Transverse colon (tissue), 4 donors: ENCODE measurements at places on chromosomes 11 and 22. TPM values are rescaled to one million over a fixed set of nuclear protein-coding genes. Genes with fewer than 3 reads are reported as not detected.

Gene YPEL4
- total RNA-seq: not detected

Gene PISD
- 33.7 TPM for total RNA-seq

Gene PKDREJ
- total RNA-seq: not detected

Gene PKNOX2
- 0.75 TPM for total RNA-seq

Gene SCGB2A2
- total RNA-seq: not detected

Gene FXYD6
- 29.2 TPM for total RNA-seq

Gene NXPE1
- total RNA-seq: 144 TPM

Gene TMEM86A
- total RNA-seq: 2.6 TPM

Gene ADAMTS15
- total RNA-seq: 2.6 TPM

Gene OR5M11
- not detected for total RNA-seq

Gene OR8J3
- not detected for total RNA-seq

Gene MS4A6E
- total RNA-seq: not detected

Gene NLRX1
- total RNA-seq: 16.4 TPM

Gene DLG2
- total RNA-seq: 5.4 TPM

DNA sequence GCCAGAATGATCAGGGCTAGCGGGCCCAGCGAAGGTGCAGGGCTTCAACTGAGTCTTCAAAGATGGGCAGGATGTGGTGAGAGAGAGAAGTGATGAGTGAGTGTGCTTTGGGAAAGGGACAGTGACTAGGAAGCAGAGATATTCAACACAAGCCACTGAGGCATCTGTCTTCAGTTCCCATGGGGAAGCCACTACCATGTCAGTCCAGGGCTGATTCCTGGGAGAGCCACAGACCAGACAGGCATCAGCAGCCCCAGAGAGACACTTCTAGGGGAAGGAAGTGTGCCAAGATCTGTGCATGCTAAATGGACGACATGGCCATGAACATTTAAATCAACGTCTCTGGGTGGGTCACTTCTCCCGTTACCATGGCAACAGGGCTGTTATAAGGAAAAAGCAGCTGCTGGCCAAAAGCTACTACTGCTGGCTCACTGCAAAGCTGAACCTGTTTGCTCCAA, 28.5 kb downstream of the P4HA3 start:
- no peak for DNase-seq

DNA sequence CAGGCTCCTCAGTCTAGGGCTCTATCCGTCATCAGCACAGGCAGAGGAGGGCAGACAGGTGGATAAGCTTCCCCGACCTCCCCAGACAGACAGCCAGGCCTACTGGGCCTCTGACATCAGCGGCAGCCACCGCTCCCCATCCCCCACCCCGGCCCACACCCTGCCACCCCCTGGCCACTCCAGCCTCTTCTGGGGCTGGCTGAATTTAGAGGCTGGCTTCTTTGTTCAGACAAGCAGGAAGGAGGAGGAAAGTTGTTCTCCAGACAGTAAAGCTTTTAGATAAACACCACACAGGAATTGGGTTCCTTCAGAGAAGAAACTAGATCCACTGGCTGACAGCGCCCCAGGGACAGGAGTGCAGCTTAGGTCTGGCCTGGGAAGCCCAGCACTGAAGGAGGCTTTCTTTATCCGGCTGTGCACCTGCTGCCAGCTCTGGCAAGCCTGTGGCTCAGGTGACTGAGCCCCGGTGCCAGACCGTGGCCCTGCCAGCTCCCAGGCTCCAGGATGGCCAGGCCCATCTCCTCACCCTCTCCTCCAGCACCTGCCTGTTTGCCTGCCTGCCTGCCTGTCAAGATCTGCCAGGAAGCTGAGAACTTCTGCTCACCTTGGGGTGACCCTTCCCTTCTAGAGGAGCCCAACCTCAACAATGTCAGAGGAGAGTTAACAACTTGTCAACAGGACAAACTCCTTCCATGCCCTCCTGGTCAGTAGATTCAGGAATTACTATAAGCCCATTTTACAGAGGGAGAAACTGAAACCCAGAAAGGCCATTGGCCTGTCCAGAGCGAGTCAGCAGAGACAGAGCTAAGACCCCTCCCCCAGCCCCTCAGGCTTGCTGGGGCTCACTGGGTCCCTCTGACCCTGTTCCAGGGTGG, 44.0 kb upstream of the KLHL35 start:
- DNase-seq: no peak

DNA sequence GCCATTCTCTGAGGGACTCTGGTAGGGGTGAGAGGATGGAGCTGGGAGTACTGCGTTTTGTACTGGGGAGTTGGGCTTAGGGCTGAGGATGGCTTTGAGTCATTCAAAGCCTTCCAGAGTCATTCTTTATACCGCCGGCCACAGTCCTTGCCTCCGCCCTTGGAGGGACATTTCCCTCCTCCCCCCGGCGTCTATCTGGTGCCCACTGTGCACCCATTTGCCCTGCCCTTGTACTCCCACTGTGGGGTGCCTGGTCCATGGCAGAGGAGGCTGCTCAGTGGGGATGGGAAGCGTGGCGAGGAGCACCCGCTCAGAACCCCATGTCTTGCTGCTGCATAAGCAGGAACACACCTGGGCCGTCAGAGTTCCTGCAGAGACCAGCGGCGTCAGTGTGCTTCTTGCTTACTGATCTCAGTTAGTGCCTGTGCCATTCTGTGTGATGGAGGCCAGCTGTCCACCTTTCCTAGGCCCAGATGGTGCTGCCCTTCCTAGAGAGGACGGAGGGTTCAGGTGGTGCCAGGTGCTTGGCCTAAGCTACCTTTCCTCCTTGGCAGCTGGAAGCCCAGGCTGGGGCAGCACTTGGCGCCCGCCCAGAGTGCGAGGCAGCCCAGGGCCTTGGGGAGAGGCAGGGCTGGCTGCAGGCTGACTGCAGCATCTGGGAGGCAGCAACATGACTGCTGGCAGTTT, 23.3 kb upstream of the TMEM191C start:
- DNase-seq: no peak

DNA sequence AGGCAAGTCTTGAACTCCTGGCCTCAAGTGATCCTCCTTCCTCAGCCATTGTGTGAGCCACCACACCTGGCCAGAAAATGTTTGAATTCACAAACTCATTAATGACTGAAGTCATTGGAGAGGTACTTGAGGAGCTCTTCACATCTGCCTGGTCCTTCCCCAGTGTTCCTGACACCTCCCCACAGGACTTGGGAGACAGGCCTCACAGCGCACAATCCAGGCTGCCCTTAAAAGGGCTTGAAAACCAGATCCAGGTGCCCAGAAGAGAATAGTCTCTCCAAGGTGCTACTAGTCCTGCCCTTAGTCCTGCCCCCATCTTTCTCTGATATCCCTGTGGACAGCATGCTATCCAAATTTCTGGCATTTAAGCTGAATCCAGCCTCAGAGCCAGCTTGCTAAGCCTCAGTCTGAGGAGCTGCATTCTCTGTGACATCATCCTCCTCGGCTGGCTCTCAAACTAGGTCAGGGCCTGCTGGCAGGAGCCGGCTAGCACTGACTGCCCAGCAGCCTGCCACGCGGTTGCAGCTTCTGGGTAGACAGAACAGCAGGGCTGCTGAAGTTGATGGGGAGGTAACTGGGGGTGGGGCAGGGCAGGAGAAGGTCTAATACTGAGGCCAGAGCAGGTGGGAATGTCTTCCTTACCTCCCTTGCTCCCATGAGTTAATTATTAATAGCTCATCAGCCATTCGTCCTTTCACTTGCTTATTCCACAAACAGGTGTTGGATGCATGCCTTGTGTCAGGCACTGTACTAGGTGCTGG, 35.3 kb upstream of the NECTIN1 start:
- no peak for DNase-seq

DNA sequence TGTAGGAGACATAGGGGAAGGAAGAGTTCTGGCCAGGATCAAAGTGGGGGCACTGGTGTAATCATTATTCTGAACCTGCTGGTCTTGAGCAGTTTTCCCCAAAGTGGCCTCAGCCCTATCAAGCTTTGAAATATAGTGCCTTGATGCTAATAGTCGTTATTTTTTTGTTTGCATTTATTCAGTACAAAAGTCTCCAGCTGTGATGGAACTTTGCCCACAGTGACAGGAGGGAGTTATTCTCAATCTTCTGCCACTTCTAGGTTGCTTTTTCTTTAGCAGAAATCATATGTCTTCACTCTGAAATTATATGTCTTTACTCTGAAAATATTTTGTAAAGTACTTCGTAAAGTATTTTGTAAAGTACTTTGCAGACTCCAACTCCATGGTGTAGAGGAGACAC, 93.1 kb downstream of the FAT3 start:
- no peak for DNase-seq

- no peak for DNase-seq
These were observed 54.4 kb downstream of the LINC01488 start for GRCh38 chr11:69535908-69536307.

GRCh38 chr22:37803195-37803638, 4.5 kb upstream of the GCAT start:
- DNase-seq: no peak

- DNase-seq: peak; percentile 37
These were observed 68.5 kb upstream of the IGLL5 start for GRCh38 chr22:22818861-22819855.

DNA sequence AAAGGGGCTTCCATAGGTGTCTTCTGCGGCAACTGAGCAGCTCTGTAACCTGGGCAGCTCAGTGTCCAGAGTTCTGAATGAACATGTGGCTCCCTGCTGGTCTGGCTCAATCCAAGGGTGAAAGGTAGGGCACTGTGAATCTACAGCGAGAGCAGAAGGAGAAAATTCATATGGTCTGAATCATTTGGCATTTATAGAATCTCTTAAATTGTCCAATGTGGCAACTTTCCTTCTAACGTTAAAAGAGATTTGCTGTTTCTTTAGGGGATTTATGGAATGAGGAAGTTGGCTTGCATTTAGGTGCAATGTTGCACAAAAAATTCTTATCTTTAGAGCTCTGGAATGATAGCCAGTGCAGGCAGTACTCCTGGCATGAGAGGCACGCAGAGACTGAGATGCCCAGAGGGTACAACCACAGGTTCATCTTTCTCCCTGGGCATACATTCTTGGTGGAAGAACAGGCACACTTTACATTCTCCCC, 17.0 kb downstream of the ATXN10 start:
- DNase-seq: no peak

- peak; percentile 25 for DNase-seq
These were observed 35.9 kb downstream of the RPL3 start for GRCh38 chr22:39283322-39284141.

DNA sequence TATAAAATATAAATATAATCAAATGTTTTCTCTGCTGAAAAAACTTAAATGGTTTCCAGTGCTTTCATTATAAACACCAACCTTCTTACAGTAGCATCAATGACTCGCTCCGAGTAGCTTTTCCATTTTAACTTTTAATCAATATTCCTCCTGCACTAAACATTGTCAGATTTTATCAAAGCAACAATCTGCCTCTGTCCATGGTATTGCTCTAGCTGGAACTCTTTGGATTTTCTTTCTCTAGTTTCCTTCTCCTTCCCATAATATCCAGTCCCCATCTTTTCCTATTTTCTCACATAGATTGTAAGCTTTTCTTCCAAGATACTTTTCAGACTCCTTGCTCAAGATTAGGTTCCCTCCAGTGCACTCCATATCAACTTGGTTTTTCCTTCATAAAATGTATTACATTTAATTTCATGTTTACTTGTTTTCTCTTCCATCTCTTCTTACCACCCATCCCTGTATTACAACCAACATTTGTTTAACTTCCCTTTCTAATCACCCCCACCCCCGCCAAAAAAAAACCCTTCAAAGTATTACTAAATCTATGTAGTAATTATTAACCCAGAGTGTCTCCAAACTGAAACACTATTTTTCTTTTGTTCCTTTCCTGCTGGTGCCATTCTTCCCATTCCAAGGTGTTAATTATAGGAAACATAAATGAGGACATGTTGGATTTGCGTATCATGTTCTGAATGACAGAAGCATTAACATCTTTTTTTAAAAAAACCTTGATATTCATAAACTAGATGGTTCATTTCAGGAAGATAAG, 716.5 kb downstream of the NELL1 start:
- DNase-seq: no peak

- DNase-seq: no peak
These were observed 45.4 kb downstream of the METTL15 start for GRCh38 chr11:28153586-28153985.

- no peak for DNase-seq
These were observed 53.1 kb downstream of the GALNT18 start for GRCh38 chr11:11568651-11569229.

DNA sequence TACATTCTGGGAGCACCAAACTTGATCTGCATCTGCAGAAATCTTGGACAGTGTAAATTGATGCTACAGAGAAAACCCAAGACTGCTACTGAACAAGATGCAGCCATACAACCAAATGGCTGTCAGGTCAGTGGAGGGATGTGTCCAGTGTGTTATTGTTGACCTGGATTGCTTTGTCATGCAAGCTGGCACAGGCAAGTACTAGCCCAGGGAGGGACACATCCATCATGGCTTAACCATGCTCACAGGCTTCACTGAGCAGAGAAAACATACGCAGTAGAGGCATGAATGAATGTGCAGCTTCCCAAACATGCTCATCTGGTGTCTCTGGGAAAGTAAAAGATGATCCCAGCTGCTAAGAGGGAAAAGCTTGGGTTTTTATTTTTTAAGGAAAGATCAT, 93.6 kb downstream of the MTNR1B start:
- DNase-seq: no peak

- DNase-seq: no peak
These were observed 22.4 kb upstream of the TXNRD2 start for GRCh38 chr22:19963863-19964642.

DNA sequence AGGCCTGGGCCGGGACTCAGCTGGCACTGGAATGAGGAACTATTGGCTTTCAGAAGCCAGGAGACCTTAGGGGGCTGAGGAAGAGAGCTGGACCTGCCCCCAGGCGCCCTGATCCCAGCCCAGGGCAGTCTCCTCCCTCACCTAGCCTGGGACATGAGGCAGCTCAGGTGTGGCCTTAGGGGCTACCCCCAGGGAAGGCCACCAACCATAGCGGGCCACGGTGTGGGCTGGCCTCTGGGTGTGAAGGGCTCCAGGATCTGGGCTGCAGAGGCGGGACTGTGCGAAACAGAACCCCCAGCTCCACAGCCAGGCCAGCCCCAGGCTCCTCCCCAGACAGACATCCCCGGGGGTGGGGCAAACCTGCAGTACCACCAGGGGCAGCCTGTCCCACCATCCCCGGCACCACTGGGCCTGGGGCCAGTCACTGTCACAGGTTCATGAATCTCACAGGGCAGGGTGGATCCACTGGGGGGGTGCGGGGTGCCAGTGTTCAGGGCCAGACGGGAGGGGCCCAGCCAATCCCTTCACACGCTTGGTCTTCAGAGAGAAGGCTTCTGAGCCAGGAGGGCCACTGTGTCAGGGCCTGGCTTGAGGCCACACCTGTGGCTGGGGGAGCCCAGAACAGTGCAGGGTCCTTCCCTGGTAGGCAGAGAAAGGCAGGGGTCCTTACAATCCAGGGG, 3.5 kb downstream of the PLXNB2 start:
- peak; percentile 72 for DNase-seq

DNA sequence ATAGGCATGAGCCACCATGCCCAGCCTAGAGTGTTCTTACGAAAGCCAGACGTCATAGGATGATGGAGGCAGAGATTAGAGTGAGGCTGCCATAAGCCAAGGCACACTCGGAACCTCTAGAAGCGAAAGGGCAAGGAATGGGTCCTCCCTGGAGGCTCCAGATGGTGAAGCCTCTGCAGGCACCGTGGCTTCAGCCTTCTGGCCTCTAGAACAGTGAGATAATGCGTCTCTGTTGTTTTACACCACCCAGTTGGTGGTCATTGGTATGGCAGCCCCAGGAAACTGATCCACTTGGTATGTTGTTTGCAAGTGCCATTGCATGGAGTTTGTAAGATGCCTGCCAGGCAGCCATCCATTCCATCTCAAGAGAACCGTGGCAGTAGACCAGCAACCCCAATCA, 791.0 kb downstream of the TBC1D22A start:
- DNase-seq: no peak
